ENCODE measurements at places on chromosomes 5 and 9.

GRCh38 chr9:105376893-105377292 lies 70.9 kb upstream of the FSD1L start:
- no peak for DNase-seq

- DNase-seq = no peak
Observed at GRCh38 chr5:180047667-180048066, 23.9 kb downstream of the RNF130 start.

DNA sequence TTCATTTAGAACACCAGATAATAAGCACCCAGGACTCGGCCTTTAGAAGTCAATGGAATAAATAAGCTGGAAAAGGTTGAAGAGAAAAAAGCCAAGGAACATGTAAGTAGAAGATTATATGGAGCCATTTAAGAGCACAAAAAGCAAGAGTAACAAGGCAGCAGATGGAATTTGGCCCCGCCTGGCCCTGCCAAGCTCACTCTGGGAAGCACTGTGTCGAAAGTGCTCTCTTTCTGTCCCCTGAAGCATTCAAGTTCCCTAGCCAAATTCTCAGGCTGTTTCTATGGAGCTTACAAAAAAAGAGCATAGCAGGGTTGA lies 73.0 kb upstream of the GPR151 start:
- DNase-seq = peak; percentile 58

DNA sequence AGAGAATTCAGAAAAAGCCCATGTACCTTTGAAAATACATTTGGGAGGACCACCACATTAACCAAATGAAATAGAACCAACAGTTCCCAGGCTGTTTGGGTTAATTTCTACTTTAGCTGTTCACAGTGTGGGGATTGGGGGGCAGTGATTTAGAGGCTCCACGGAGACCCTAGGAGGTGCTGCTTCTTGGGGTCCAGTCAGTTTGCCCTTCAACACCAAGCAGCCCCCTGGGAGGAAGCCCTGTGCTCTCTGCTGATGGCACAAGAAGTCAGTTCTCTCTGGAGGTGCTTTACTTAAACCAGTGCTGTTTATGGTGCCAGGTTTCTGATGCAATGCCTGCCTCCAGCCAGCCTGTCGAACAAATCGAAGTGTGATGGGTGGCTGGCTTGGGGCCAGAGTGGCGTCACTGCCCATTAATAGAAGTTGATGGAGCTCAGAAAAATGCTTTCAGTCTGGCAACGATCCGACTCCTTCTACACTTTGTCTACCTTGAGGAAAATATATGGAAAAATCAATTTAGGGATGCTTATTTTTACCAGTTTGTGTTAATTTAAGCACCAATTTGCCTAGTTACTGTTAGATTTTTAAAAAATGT lies 134.0 kb downstream of the SNX18 start:
- DNase-seq = peak; percentile 25

DNA sequence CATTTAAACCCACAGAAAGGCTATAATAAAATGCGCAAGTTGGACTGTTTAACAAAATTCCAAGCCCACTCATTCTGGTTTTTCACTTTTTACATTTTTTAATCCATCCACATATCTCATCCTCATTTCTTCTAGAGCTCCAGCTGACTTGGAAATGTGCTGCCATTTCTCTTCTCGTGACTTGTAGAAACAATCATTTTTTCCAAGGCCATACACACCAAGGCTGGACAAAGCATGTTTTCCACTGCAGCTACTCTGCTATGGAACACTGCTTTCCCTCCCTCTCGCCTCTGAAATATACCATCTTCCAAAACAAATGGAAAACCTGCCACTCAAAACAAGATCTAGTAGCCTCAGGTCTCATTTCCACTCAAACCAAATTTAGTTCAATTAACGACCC lies 141.1 kb downstream of the ESM1 start:
- no peak for DNase-seq

DNA sequence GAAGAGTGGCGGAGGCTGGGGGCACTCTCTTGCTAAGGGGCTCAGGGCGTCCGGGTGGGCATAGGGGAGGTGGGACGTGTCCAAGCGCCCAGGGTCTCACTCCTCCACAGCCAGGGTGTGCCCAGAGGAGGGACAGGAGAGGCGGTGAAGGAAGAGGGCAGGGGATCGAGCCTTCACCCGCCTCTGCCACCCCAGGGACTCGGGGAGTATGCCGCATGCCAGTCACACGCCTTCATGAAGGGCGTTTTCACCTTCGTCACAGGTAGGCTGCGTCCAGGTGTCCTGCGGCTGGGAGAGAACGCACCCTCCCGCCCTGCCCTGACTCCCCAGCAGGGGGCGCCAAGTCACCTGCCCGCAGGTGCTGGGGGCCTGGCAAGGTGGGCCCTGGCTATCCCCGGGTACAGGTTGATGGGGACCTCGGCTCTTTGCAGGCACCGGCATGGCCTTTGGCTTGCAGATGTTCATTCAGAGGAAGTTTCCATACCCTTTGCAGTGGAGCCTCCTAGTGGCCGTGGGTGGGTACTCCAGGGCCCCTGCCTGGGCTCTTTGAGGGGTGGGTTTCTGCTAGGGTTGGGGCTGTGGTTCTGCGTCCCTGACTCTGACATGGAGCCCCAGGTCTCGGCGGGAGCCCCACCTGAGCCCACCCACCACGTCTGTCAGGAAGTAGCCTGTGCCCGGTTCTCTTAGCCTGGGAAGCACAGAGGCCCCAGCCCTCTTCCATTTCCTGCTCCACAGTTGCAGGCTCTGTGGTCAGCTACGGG lies 552 bp downstream of the TMEM141 start:
- no peak for DNase-seq

- DNase-seq = peak; percentile 63
Observed at GRCh38 chr5:148290271-148291195, 21.7 kb upstream of the SPINK7 start.

- DNase-seq = no peak
Observed at GRCh38 chr9:114086009-114086408, 7.9 kb upstream of the AMBP start.

All from pons (tissue), 1 donor.